ENCODE measurements at places on chromosomes 11 and 22. TPM values are rescaled to one million over a fixed set of nuclear protein-coding genes. Genes with fewer than 3 reads are reported as not detected.

Gene SESN3
- 70.0 TPM for total RNA-seq

DNA sequence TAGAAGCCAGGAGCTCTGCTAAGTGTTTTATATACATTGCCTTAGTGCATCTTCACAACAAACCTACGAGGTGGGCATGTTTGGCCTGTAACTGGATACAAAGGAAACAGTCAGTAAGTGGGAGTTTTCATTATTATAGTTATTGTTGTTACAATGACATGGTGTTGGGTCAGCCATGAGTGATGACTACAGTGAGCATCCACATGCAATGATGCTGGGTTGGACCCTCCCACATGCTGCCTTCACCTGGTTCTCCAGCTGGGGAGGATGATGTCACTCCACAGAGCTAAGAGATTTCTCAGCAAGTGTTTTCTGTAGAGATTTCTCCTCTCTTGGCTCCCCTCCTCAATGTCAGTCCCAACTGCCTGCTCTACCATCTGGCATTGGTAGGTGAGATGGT, 59.3 kb downstream of the EHF start:
- no peak for DNase-seq

DNA sequence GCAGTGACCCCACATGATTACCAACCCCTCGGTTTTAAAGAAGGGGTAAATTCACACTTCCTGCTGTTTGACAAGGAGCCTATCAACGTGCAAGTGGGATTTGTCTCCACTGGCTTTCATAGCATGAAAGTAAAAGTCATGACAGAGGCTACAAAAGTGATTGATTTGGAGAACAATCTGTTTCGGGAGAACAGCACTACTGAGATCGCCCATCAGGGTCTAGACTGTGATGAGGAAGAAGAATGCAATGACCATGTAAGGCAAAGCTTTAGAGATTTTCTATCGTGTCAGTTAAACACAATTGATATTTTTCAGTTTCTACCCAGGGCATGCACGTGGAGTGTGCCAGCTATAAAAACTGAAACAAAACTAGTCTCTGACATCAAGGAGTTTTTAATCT, 41.7 kb downstream of the HORMAD2 start:
- no peak for DNase-seq

Gene APOL5
- total RNA-seq = 0.69 TPM

DNA sequence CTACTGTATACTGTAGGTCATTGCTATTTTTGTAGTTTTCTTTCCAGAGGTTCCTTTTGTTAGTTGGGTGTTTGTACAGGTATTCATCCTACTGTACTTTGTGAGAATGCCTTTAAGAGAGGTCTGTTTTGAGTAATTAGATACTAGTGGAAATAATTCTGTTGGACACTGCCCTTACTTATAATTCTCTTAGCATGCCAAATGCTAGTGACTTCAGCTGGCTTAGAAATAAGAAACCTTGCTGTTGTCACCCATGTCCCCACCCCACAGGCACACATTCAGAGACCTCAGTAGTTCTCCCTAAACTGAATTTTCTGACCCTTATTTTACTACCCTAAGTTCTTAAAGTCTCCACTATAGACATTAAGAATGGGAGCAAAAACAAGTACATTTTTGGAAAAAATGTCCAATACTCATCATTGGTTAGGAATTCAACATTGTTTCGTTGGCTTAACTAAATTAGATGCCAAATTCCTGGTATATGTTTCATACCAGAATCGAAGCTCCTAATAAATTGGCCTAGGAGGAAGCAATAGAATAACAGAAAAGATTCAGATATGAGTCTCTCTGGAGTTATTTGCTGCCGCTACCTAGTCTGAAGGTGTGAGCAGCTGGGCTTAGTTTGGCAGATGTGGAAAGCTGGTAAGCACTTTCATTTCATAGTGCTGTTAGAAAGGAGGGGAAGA, 28.4 kb downstream of the ZNF143 start:
- DNase-seq = no peak

- no peak for DNase-seq
These were observed 498.3 kb upstream of the TENM4 start for GRCh38 chr11:79939111-79939510.

DNA sequence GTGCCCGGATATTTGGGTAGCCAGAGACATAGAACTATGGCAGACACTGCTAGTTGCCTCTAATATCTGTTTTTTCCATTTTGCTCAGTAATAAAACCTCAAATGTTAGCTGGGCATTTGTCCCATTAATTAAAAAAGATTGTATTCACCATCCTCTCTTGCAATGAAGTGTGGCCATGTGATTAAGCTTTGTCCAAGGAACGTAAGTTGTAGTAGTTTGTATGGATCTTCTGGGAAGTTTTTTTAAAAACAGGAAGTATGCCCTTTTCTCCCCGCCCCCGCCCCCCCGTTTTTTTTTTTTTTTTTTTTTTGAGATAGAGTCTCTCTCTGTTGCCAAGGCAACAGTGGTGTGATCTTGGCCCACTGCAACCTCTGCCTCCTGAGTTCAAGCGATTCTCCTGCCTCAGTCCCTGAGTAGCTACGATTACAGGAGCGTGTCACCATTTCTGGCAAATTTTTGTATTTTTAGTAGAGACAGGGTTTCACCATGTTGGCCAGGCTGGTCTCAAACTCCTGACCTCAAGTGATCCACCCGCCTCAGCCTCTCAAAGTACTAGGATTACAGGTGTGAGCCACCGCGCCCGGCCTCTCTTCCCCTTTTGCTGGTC, 1.7 kb upstream of the TMEM135 start:
- no peak for DNase-seq

GRCh38 chr11:32884770-32885384, 7.7 kb upstream of the QSER1 start:
- DNase-seq = no peak

Gene KLHL35
- 0.99 TPM for total RNA-seq

DNA sequence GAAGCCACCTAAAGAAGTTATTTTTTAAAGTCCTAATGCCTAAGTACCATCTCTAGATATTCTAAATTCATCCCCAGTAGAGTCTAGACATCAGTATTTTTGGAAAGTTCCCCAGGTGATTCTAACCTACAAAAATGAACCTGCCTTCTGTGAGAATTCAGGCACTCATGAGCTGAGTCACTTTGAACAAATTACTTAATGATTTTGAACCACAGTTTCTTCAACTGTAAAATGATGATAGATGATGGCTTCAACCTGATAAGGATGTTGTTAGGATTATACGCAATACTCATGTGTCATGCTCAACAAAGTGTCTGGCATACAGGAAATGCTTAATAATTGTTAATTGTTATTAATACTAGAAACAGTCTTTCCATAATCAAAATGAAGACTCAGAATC, 82.8 kb upstream of the OR5AK2 start:
- DNase-seq = no peak

- DNase-seq = no peak
These were observed 32.4 kb downstream of the CNTF start for GRCh38 chr11:58654908-58655296.

DNA sequence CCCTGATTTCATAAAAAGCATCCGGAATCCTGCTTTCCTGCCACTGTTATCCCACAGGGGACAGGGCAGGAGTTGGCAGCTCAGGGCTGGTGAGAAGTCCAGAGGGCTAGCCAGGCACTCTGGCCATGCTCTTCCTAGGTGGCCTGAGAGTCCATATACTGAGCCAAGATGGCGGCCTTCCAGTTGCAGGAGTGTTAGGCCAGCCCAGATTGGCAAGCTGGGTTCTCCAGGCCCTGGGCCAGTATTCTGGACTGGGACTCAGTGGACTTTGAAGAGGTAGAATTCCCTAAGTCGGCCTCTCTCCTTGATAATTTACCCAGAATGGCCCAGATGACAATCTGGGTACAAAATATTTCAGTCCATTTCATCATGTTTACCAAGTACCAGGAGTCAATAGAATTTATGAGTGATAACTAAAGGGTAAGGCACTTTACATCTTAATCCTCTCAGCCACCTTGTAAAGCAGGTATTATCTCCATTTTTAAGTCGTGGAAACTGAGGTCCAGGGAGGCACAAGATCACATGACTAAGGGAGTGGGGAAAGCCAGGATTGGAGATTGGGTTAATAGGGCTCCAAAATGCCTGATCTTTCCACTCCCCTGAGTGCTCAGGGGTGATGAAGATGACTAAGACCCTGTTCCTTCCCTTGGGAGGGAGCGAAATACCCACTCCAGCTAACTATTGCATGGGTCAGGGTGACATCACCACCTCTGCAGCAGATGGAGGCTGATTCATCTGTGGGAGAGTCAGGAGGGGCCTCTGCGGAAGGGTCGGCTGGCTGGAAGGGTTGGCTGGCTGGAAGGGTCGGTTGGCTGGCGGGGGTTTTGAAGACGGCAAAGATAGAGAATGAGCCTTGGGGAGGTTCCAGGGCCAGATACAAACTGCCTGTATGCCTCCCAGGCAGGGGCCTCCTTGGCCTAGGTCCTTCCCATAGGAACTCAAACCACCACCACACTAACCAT, 1.2 kb upstream of the MICALL1 start:
- peak; percentile 48 for DNase-seq

DNA sequence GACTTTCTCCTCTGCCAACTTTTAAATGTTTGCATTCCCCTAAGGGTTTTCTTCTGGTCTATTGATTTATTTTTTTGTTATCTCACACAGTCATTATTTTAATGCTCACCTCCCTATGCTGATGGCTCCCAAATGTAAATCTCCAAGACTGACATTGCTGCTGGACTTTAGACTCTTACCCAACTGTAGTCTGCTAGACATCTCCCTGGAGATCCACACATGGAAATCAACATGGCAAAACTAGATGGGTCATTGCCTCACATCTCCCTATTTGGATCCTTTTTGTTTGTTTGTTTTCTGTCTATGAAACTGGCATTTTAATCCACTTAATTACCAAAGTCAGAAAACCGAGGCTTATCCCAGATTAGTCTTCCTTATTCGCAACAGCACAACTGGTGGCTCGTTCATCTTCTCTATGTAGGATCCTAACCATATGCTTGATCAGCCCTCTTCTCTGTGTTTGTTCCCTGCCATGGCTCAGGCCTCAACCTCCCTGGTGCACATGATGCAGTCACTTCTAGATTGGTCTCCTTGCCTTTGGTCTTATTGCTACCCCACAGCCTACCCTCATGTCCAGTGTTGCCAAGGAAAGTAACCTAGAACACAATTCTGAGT, 37.3 kb downstream of the SC5D start:
- DNase-seq = no peak

- peak; percentile 51 for DNase-seq
These were observed 12.4 kb downstream of the CRELD2 start for GRCh38 chr22:49930596-49931412.

- DNase-seq = no peak
These were observed 16.2 kb downstream of the P2RY6 start for GRCh38 chr11:73288192-73288872.

- DNase-seq = no peak
These were observed 72.0 kb downstream of the PRR5L start for GRCh38 chr11:36367806-36368680.

- no peak for DNase-seq
These were observed 40.9 kb downstream of the PRDM11 start for GRCh38 chr11:45187375-45187774.

Gene KCNQ1
- total RNA-seq = 1.3 TPM
